Placental pericyte (primary cell): ENCODE measurements at places on chromosomes 12 and 14. TPM values are rescaled to one million over a fixed set of nuclear protein-coding genes. Genes with fewer than 3 reads are reported as not detected.

The RAD51B gene
- 22.8 and 38.1 TPM in 2 replicates for total RNA-seq

The TMCC3 gene
- total RNA-seq: 8.4 and 14.9 TPM in 2 replicates

The MUCL1 gene
- total RNA-seq: not detected in 2 replicates

The MAX gene
- 49.8 and 82.9 TPM in 2 replicates for total RNA-seq

The TDRD9 gene
- 0.86 and 1.3 TPM in 2 replicates for total RNA-seq

The SYCP3 gene
- total RNA-seq: under 0.01 TPM in 2 replicates

The ZNF664 gene
- 40.2 and 51.2 TPM in 2 replicates for total RNA-seq

The ANO6 gene
- total RNA-seq: 58.6 and 103 TPM in 2 replicates

The MFAP5 gene
- under 0.01 and 0.86 TPM in 2 replicates for total RNA-seq

The CLEC2B gene
- 21.4 and 26.2 TPM in 2 replicates for total RNA-seq

The RTN1 gene
- total RNA-seq: 0.22 and 0.29 TPM in 2 replicates

The LBHD2 gene
- not detected in 2 replicates for total RNA-seq

The KRT5 gene
- total RNA-seq: 1.7 TPM in 1 of 2 replicates, not detected in the other

The KRT81 gene
- total RNA-seq: 0.14 TPM in 1 of 2 replicates, not detected in the other

The NAA30 gene
- total RNA-seq: 18.2 and 32.9 TPM in 2 replicates

The TECPR2 gene
- total RNA-seq: 16.6 and 21.5 TPM in 2 replicates

The ZNF26 gene
- total RNA-seq: 18.2 and 28.6 TPM in 2 replicates
